ENCODE measurements at places on chromosomes 5 and 9. TPM values are rescaled to one million over a fixed set of nuclear protein-coding genes. Genes with fewer than 3 reads are reported as not detected.

The JAKMIP2 gene
- 3.3 TPM for total RNA-seq

The SEMA5A gene
- 90.9 TPM for total RNA-seq

The COL23A1 gene
- total RNA-seq: 0.34 TPM

The GFRA3 gene
- 0.67 TPM for total RNA-seq

The TOR1A gene
- total RNA-seq: 52.3 TPM

The SAXO1 gene
- total RNA-seq: under 0.01 TPM

The PHF24 gene
- 4.4 TPM for total RNA-seq

The PCDHB14 gene
- under 0.01 TPM for total RNA-seq

The NRG2 gene
- total RNA-seq: 3.9 TPM

The GLDC gene
- total RNA-seq: 47.7 TPM

The MSH3 gene
- total RNA-seq: 27.3 TPM

The BTNL9 gene
- not detected for total RNA-seq

The IL31RA gene
- not detected for total RNA-seq

The CARTPT gene
- total RNA-seq: not detected

The FOXD4 gene
- total RNA-seq: under 0.01 TPM

The PCDHAC2 gene
- under 0.01 TPM for total RNA-seq

The ELOVL7 gene
- total RNA-seq: 1.00 TPM

The TAL2 gene
- not detected for total RNA-seq

The SPINK13 gene
- not detected for total RNA-seq

The CCL21 gene
- not detected for total RNA-seq

The SNCB gene
- total RNA-seq: 0.67 TPM

The HABP4 gene
- 10.0 TPM for total RNA-seq

The F2RL2 gene
- not detected for total RNA-seq

The PCDHB4 gene
- total RNA-seq: not detected

The IL13 gene
- not detected for total RNA-seq

The CCNO gene
- 1.5 TPM for total RNA-seq

The POC5 gene
- 15.7 TPM for total RNA-seq

The PCDHA2 gene
- not detected for total RNA-seq

The TMC1 gene
- not detected for total RNA-seq

The DDX4 gene
- under 0.01 TPM for total RNA-seq

The MED7 gene
- total RNA-seq: 10.0 TPM

The FCN1 gene
- not detected for total RNA-seq

The GARIN3 gene
- not detected for total RNA-seq

Data from melanocyte of skin (primary cell).